HFFc6 (cell line): ENCODE measurements at places on chromosomes 4 and X. TPM values are rescaled to one million over a fixed set of nuclear protein-coding genes. Genes with fewer than 3 reads are reported as not detected.

DNA sequence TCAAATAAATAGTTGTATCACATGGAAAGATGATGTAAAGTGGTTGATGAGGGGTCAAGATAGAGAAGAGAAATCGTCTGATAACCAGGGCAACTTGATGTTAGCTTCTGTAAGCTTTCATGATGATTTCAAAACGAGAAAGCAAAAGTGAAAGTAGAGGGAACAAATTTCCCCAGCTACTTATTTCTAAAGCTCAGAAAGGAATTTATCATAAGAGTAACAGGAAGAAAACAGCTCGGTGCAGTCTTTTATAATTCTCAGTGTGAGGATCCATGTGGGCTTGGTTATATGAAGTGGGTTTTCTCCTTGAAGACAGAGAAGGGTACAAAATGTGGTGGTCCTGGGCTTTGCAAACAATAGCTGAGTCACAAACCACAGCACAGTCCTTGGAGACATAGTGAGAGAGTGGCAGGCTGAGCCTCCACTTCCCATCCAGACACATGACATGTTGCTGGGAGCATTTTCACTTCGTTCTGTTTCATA, 32.1 kb upstream of the GLRA2 start:
- no peak for DNase-seq
- no peaks in the 10 kb centered on the region for H3K36me3 ChIP-seq
- peaks cover 9% of the 10 kb centered on the region; the same call in 1 of the 2 replicates for H3K4me1 ChIP-seq
- H3K4me3 ChIP-seq, result peak overlapping the region; percentile 84
- H3K27me3 ChIP-seq, result no peaks in the 10 kb centered on the region

HELT gene
- not detected in 2 replicates for total RNA-seq

NWD2 gene
- not detected in 3 replicates for total RNA-seq

ADH1B gene
- total RNA-seq, result not detected in 2 replicates

- H3K36me3 ChIP-seq, result no peaks in the 10 kb centered on the region
- peak; percentile 8 for DNase-seq
- H3K27ac ChIP-seq, result no peak overlapping the region
- peaks cover 7% of the 10 kb centered on the region; the same call in 1 of the 2 replicates for H3K27me3 ChIP-seq
Measured at GRCh38 chr4:72846280-72847111, 223.0 kb downstream of the COX18 start.

MGAT4D gene
- total RNA-seq, result not detected in 3 replicates

- peaks cover 36% of the 10 kb centered on the region for H3K27me3 ChIP-seq
- H3K4me3 ChIP-seq, result no peak overlapping the region
Measured at GRCh38 chr4:8577046-8577445, 3.1 kb upstream of the GPR78 start.
